ENCODE measurements at places on chromosomes 4 and X.

GRCh38 chrX:42746606-42747005 is 31.4 kb downstream of the PPP1R2C start:
- DNase-seq = no peak

DNA sequence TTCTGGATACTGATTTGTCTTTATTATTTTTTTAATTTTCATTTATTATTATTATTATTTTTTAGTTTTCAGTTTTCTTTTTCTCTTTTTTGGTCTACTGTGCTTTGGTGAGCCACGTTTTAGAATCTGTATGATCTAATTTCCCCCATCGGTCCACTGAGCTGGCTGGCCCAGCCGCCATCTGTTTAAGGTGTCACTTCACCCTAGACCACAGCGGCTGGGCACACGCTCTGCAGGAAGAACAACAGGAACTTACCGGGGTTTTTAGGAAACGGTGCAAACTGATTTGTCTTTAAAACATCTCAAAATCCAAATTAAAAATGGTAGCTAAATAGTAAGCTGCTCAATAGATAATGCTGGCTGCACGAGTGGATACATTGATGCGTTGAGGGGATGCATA is 48.8 kb upstream of the AMOT start:
- DNase-seq = no peak

GRCh38 chr4:86730310-86730709 is 118.9 kb downstream of the SLC10A6 start:
- DNase-seq = no peak

DNA sequence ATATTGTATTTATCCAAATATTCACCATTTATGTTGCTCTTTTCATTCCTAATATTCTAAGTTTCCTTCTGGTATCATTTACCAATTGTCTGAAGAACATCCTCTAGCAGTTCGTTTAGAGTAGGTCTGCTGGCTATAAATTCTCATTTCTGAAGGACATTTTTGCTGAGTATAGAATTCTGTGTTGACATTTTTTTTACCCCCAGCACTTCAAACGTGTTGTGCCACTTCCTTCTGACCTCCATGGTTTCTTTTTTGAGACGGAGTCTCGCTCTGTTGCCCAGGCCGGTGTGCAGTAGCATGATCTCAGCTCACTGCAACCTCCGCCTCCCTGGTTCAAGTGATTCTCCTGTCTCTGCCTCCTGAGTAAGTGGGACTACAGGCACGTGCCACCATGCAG is 26.4 kb downstream of the JADE3 start:
- DNase-seq = no peak

DNA sequence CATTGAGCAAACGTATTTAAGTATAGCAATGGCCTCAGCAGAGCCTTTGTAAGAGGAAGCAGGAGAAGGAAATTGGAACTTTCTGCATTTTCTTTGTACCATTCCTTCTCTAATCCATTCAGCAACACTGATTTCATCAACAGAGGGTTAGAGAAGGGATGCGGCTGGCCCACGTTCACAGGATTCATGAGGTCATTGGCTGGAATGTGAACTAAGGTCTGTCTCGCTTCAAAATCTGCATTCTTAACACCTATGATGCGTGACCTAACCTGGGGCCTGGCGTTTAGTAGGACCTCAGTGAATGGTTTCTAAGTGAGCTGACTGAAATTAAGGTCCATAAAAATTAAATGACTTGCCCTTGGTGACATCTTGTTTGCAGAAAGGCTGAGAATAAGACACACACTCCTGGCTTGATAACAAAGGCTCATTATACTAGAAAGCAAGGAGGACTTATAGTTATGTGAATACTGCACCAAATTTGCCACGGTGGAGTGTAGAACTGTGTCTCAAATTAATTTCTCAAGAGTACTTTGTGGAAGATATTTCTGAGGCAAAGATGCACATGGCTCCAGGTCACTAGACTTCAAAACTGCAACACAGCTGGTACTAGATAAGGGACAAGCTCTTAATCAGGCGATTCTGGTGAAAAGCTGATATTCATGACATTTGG is 25.4 kb downstream of the FGFBP1 start:
- DNase-seq = no peak

DNA sequence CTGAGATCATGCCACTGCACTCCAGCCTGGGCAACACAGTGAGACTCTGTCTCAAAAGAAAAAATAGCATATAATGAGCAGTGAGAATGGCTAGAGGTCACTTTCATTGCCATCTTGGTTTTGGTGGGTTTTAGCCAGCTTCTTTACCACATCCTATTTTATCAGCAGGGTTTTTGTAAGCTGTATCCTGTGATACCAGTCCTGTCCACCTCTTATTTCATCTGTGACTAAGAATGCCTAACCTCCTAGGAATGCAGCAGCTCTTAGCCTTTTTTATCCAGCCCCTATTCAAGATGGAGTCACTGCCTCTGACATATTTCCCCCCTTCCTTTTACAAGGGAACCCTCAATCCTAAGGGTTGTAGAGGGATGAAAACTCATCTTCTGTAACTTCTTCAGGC is 26.1 kb upstream of the IGFBP7 start:
- DNase-seq = no peak

DNA sequence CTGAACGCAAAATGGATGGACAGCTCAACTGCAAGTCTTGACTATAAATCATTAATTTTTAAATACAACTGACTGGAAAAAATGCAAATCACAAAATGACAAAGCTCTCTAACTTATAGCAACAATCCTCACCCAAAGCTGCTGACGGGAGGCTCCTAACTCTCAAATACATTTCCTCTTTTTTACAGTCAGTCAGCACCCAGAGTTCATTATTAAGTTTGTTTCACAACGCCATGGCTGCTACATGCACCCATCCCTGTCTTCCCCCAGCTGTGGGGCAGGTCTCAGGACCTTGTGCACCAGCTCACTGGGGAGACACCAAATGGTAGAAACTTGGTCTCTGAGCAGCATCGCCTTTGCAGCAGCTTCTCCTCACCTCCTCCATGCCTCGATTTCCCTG is 97.6 kb downstream of the SLC34A2 start:
- no peak for DNase-seq

DNA sequence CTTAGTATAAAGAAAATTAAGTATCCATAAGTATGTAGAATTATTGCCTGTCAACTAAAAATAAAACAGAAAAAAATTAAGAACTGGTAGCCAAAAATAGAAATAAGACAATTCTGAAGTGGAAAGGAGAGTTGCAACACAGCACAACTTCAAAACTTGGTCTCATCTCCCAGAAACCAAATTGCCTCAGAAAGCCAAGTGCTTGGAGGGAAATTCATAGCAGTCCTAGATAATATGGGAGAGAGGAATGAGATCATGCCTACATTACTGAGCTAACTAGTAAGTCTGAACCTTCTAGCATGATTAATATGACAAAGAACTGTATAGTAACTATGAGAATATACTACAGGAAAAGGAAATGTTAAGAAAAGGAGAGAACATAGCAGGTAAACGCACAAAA is 256.5 kb downstream of the LDB2 start:
- no peak for DNase-seq

DNA sequence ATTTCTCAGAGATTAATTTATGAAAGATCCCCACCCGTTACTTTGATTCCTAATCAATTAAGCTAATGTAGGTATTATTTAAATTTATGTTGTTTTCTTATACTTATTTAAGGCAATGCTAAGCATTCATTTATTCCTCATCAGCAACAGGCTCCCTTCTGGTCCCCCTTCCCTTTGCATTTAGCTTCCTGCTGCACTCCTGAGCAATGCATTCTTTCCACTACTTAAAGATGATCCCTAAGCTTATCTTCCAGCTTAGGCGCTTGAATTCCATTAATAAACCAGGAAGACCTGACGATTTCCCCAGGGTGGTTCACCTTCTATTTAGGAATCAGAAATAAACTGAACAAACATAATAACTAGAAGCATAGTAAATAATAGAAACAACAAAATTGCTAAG is 1003.1 kb downstream of the FSTL5 start:
- DNase-seq = no peak

- DNase-seq = no peak
Observed at GRCh38 chr4:95985791-95986550, 146.1 kb downstream of the PDHA2 start.

DNA sequence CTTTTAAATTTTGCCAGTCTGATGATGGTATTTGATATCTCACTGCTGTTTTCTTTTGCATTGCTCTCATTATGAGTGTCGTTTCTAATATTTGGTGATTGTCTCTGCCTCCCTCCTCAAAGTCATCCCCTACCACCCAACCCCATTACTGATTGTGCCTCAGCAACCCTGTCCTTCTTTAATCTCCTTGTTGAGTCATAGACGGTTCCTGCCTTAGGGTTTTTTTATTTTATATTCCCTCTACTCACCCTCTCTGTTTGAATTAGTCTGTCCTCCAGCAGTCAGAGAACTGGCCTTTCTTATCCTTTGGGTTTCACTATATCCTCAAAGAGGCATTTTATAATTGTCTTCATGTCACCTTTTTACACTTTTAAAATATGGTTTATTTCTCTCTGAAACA is 409.3 kb upstream of the CPEB2 start:
- no peak for DNase-seq

DNA sequence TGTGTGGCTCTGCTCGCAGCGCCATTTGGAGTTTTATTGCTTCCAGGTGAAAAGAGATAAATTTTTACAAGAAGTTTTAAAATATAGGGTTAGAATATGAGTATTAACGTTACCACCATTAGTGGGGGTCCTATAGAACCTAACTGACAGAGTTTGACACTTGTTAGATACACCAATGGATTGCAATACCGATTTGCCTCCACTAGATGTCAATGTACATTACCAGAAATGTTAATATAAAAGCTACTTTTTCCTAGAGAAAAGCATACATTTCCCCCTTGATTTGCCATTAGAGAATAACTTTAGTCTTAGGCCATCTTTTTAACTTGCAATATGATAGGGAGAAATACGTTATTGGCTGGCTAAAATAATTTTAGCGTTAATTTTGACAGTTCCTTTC is 108.4 kb downstream of the LINC00632 start:
- no peak for DNase-seq

DNA sequence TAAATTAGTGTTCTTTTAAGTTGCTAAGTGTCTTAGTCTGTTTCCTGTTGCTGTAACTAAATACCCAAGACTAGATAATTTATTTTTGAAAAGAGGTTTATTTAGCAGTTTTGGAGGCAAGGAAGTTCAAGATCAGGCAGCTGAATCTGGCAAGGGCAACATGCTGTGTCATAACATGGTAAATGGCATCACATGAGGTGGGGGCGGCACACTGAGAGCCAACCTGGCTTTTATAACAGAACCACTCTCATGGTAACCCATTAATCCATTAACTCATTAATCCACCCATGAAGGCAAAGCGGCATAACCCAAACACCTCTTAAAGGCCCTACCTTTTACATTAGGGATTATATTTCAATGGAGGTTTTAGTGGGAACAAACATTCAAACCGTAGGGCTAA is 182.2 kb upstream of the GATB start:
- no peak for DNase-seq

DNA sequence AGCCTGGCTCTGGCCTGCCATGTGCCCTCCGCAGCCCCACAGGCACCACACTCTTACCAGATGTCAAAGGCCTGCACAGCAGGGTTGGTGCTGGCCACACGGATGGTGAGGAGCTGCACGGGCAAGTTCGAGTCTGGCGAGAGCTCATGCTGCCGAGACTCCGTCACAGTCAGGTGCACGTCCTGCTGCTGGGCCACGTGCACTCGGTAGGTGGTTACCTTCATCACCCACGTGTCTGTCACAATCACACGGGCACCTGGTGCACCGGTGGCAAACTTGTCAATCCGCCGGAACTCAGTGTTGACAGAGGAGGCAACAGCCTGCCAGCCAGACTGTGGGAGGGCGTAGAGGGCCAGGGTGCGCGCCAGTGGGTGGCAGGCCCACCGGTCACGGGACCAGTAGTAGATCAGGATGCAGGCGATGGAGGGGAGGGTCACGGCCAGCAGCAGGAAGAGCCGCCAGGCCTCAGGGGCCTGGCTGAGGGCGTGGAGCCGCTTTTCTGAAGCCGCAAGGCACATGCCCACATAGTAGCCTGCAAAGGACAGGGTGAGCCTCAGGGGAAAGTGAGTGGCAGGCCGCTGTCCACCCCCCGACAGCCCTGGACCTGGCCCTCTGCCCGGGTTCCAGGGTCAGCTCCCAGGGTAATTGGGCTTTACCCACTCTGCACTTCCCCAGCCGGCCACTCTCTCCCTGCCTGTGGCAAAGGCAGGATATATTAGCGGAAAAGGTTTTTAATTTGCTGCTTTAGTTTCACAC is 2.9 kb downstream of the TMEM129 start:
- no peak for DNase-seq

DNA sequence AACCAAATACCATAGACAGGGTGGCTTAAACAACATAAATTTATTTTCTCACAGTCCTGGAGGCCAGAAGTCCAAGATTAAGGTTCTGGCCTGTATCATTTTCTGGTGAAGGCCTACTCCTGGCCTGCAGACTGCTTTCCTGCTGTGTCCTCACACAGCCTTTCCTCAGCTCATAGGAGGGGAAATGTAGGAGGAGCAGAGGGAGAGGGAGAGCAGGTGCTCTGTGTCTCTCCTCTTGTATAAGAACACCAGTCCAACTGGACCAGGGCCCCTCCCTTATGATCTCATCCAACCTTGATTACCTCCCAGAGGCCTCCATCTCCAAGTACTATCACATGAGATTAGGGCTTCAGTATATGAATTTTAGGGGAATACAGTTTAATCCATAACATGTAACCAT is 34.3 kb downstream of the RAPGEF2 start:
- no peak for DNase-seq

DNA sequence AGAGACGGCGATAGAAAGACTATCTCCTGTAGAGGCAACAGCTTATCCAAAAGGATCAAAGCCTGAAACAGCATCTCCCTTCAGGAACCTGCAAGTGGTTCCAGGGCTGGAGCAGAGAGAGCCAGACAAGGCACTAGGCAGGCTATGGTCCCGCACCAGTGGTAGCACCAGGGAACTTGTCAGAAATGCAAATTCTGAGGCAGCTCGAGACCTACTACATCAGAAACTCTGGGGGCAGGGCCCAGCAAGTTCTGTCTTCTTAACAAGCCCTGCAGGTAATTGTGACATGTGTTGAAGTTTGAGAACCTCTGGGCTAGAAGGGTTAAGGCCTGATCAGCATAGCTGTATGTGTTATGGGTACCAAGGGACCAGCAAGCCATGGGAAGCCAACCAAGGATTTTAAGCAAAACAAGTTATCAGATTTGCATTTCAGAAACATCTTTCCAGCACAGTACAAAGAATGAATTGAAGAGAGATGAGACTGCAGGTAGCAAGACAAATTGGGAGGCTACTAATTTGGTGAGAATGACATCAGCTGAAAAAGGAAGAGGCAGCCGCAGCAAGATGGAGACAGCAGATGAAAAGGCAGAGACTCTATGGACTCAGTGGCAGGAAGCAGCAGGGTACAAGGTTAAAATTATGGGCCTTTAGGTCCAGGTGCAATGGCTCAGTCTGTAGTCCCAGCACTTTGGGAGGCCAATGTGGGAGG is 139.7 kb downstream of the TSPAN5 start:
- peak; percentile 47 for DNase-seq

- DNase-seq = no peak
Observed at GRCh38 chrX:134647477-134647877, 10.8 kb downstream of the PLAC1 start.

GRCh38 chr4:15982842-15983524 is 20.0 kb upstream of the FGFBP2 start:
- DNase-seq = no peak

Data from activated CD8-positive, alpha-beta memory T cell treated with anti-CD3 and anti-CD28 coated beads, Interleukin-2, amount 10 ng/mL, durations not matched to agents 7 days and 5 days (primary cell).